ENCODE measurements at places on chromosomes 6 and 20.

- no peak for DNase-seq
Measured at GRCh38 chr20:46063151-46063550, 26.6 kb downstream of the NCOA5 start.

- DNase-seq: no peak
Measured at GRCh38 chr6:128370072-128370471, 150.3 kb downstream of the PTPRK start.

GRCh38 chr6:68632734-68633133 is 2.3 kb upstream of the ADGRB3 start:
- no peak for DNase-seq

DNA sequence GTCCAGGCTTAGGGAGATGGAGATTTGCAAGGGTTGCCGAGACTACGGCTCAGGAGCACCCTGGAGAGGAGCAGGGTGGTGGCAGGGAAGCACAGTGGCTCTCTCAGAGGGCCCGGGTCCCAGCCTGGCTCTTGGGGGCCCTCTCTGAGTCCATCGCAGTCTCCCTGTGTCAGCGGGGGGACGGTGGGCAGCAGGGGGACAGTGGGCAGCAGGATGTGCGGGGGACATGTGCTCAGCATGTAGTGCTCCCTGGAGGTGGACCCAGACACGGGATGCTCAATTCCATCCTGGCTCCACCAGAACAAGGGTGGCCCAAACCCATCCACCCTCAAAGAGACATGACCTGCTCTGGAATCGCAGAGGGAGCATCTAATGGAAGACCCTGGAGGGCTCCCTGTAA is 43.0 kb upstream of the ZBP1 start:
- no peak for DNase-seq

DNA sequence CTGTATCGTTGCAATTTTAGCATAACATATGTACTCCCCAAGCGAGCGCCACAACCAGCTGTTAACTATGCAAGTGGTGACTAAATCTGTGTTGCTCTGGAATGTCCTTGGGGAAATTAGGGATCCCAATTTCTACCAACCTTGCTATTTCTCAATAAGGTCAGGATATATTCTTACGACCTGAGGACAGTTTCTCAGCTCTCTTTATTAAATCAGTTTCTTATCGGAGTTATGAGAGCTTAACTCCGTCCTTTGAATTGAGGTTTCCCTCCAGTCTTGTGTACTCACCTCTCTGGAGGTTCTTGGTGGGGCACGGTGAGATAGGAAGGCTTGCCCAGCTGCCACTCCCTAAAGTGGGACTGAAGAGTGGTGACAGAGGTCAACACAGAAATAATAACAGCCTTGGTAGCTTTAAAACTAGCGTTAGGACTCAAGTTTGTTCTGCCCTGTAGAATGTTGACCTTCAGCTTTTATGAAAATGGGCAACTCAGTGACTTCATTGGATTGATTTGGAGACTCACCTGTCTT is 694 bp downstream of the MRPS18B start:
- DNase-seq: no peak

DNA sequence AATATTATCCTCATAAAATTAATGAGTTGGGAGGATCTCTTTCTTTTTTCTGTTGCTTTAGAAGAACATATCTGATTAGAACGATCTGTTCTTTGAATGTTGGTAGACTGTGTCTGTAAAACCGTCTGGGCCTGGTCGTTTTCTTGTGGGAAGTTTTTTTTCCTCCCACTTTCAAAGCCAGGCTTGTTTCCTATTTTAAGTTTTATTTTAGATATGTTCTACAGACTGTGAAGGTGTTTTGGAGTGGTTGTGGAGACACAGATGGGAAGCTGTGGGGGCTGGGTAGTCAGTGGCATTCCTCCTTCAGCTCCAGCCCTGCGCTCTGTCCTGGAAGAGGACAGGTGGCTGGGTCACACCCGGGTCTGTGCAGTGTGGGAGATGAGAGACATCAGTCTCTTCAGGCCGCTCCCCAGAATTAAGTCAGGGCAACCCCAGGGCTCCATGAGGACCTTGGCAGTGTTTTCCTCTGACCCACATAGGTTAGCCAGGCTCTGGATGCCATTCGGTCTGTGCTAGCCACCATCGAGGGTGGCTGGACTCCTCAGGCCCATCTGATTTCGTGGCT is 92.0 kb upstream of the SCP2D1 start:
- DNase-seq: no peak

- no peak for DNase-seq
Measured at GRCh38 chr20:31704225-31705119, 18.2 kb downstream of the BCL2L1 start.

GRCh38 chr20:32560989-32561830 is 23.9 kb downstream of the NOL4L start:
- DNase-seq: no peak

DNA sequence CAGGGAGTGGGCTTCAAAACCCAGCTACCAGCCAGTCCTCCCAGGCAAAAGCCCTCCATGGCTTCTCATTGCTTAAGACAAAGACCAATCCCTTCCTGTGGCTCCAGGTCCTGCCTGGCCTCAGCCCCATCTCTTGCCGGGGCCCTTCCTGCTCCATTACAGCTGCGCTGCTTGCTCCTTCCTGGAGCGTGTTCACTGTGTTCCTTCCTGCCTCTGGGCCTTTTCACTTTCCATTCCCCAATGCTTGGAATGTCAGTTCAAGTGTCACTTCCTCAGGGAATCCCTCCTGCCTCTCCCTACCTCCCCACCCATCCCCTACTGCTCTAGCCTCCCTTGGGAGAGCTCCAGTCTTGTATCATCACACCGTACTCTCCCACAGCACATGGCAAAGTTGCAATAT is 11.1 kb upstream of the ITPR3 start:
- DNase-seq: no peak

- DNase-seq: no peak
Measured at GRCh38 chr6:167324111-167324510, 775 bp upstream of the TTLL2 start.

- no peak for DNase-seq
Measured at GRCh38 chr6:134945045-134945444, 4.9 kb downstream of the ALDH8A1 start.

DNA sequence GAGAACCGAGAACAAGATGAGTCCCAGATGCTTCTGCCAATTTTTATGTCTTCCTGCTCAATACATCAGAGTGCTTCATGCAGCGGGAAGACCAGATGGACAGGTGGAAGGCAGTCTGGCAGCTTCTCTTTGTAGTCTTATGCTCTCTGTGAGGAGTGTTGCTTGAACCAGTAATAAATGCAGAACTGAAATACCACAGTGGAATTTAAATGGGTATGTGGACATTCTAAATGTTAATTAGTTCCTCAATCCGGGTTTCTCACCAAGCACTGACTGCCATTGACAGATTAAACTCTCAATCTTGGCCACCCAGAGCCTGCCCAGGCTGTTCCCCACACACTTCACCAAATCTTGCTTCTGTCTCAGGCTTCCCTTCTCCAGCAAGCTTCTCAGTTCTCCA is 695.5 kb upstream of the CHD6 start:
- no peak for DNase-seq

GRCh38 chr20:32325706-32326503 is 32.2 kb upstream of the ASXL1 start:
- no peak for DNase-seq

- DNase-seq: no peak
Measured at GRCh38 chr6:33093855-33094254, 18.1 kb downstream of the HLA-DPB1 start.

DNA sequence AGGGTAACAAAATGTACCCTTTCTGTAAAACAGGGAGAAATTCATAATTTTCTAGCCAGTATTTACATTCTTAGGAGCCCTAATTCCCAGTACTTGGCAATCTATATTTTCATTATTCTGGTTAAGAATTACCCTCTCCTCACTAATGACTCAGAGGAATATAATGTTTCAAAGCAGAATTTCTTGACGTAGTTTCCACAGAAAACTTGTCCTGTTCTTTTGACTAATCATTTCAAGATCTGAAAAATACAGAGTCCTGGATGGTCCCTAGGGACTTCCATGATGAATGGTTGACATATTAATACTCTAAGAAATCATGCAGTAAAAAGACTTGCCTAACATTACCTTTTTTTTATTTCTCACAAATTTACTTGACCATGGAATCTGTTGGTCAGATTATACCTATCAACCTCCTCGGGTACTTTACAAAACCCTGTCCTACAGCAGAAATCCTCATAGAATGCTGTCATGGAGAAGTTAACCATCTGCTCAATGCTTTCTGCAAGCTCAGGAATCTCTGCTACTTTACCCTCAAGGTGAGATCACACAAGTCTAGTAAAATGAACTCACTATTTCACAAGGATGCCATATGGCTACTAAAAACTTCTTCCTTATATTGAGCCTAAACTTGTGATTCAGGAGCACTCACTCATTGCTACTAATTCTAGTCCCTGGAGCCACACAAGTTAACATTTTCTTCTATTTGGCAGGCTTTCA is 202.1 kb upstream of the CNR1 start:
- no peak for DNase-seq

DNA sequence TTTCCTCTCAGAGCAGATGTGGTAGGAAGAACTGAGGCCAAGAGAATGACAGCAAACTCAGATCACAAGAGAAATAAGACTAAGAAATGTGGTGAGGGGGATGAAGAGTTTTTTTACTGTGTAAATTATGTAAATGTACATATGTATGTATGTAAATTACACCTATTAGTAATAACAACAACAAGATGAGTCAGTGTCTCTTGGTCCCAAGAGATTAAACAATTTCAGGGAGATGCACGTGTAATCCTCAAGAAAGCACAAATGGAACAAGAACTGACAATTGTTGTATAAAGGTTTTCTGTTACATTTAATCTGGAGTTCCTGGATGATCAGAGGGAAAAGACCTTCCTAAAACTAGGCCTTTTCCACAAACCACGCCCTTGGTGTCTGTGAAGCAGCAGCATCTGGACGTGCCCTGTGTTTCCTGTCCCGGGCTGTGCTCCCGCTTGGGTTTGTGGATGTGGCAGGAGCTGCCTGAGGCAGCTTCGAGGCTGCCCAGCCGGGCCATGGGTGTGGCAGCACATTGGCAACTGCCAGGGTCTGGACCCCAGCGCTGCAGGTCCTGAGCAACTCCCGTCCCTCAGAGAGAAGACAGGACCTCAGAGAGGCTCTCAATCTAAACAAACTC is 994 bp downstream of the CLDN20 start:
- DNase-seq: no peak

- DNase-seq: no peak
Measured at GRCh38 chr6:161922631-161923119, 648.8 kb upstream of the AGPAT4 start.

DNA sequence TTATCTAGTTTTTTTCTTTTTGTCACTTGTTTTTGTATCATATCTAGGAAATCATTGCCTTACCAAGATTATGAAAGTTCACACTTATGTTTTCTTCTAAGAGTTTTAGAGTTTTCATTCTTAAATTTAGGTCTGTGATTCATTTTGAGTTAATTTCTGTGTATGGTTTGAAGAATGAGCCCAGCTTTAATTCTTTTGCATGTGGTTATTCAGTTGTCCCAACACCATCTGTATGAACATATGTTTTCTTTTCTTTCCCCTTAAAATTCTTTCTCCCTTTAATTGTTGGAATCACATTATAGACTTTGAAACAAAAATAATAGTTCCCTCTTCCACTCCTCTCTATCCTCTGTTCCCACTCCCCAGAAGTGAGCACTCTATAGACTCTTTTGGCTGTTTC is 85.4 kb downstream of the SLX4IP start:
- DNase-seq: no peak

DNA sequence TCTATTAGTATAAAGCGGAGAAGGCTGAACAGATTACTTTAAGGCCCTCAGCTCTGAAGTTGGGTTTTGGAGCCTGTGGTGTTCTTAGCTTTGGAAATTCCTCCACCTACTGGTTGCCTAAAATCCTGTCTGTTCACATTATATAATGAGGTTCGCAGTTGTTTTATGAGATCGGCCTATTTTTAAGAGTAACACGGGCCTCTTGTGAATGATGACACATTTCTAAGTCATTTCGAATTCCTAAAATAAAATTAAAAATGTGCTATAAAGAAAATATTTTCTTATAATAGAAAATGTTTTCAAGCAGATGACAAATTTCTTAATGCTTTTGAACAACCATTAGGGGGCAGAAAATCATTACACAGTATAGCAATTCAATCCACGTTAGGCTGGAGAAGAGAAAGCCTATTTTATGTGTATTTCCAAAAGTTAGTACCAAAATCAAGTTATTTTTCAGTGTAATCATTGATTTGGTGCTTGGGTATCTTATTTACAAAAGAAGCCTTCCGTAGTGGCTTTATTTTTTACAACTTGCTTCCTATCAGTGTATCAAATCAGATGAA is 15.8 kb upstream of the FAM8A1 start:
- no peak for DNase-seq

GRCh38 chr20:17659801-17660200 is 22.2 kb downstream of the RRBP1 start:
- no peak for DNase-seq

DNA sequence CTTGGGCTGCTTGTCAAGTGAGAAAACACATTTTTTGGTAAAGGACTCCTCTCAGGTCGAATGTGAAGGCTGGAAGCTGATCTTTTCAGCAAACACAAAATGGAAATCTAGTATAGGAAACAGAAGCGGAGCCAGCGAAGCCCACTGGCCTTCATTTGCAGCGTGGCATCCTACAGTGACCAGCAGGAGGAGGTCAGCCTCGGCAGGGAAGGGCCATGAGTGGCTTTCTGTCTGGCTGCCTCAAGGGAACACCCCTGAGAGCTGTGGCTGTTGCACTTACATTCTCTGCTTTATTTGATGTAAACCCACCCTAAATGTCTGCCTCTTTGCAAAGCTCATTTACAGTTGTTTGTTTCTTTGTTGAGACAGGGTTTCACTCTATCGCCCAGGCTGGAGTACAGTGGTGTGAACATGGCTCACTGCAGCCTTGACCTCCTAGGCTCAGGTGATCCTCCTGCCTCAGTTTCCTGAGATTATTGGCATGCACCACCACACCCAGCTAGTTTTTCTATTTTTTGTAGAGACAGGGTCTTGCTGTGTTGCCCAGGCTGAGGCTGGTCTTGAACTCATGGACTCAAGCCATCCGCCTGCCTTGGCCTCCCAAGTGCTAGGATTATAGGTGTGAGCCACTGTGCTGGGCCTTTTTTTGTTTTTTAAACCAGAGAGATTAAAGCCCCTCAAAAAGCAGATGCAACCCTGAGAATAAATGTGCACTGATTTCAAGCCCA is 322.0 kb upstream of the SOX4 start:
- DNase-seq: no peak

GRCh38 chr20:60317401-60317800 is 359.2 kb downstream of the CDH26 start:
- no peak for DNase-seq

DNA sequence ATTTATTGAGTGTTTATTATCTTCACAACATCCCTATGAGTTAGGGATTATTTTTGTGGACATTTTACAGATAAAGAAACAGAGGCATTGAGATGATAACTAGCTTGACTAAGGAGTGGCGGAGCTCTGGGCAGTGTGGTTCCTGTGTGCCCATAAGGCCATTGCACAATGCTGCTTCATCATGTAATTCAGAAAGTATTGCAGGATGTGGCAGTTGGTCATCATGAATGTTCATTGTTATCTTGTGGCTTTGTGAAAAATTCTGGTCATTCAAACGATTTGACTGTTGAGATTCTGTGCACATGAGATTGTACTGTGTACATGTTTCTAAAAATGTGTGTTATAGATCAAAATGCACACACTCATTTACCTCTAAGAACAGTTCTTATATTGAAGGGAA is 150.8 kb downstream of the ESR1 start:
- no peak for DNase-seq

- no peak for DNase-seq
Measured at GRCh38 chr6:80179695-80180094, 73.2 kb downstream of the BCKDHB start.

All from activated T-cell treated with anti-CD3 and anti-CD28 coated beads for 1 hour (primary cell).